Hypothalamus (tissue), 51 donors: ENCODE measurements at places on chromosomes 12 and 14.

DNA sequence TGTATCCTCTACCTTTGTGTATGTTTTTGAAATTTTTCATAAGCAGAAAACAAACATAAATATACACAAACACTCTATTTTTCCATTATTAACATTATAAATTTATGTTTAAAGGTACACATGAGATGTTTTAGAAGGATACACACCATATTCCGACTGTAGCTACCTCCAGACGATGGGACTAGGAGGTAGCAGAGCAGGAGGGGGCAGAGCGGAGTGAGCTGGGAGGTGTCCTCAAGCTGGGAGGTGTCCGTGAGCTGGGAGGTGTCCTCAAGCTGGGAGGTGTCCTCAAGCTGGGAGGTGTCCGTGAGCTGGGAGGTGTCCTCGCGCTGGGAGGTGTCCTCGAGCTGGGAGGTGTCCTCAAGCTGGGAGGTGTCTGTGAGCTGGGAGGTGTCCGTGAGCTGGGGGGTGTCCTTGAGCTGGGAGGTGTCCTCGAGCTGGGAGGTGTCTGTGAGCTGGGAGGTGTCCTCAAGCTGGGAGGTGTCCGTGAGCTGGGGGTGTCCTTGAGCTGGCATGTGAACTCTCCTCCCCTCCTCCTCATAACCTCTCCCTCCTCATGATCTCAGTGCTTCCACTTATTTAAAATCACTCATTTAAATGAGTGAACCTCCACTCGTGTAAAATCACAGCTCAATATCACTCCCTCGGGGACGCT lies 346.9 kb upstream of the SFSWAP start:
- DNase-seq: no peak

GRCh38 chr12:23028158-23028802 lies 403.3 kb downstream of the ETNK1 start:
- DNase-seq: no peak

DNA sequence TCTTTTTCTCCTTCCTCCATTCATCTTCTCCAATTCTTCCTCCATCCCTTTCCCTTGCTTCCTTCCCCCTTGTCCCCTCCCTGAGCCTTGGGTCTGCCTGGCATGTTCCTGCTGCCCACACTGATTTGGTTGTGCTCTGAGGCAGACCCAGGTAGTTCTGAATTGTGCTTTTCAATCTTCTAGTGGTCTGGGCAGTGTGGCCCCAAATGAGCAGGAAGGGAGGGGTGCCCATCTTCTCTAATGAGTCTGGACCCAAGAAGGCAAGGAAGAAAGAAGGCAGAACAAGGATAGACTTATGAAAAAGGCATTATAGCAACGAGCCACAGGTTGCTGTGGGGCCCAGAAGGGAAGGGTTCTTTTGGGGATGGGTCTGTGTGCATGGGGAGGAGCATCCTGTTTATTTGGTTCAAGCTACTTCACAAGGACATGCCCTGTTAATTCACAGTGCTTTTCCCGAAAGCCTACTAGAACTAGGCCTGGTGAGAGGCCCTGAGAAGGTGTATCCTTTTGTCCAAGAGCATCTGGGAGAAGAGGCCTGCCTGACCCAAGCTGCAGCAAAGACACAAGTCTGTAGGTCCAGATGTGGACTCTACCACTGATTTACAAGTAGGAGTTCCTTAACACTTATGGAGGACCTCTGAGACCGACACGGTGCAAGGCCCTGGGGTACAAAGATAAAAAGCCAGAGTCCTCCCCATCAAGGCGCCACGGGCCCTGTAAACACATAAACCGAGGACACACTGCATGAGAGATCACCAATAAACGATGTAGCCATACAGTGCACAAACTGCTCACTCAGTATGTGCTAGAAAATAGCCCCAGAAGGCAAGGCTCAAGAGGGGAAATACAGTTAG lies 1.1 kb upstream of the SUSD6 start:
- no peak for DNase-seq

DNA sequence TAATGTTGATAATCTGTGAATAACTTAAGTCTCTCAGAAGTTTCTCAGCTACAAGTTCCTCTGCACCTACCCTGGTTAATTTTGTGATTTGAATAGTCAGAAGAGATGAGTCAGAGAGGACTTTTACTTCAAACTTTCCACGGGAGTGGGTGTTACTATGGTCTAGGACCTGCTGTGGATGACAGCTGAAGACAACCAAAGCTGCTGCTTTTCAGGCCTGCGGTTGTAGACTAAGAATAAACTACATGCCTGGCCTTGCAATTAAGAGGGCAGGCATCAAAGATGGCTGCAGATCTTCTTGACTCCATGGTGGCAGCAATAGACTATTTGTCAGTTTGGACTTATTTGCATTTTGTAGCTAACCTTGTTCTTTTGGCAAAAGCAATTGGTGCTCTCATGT lies 227.1 kb upstream of the KRR1 start:
- no peak for DNase-seq
